ENCODE measurements at places on chromosomes 1 and 21.
A peak's percentile ranks its signal among the peaks of the same experiment; 100 is the strongest.

DNA sequence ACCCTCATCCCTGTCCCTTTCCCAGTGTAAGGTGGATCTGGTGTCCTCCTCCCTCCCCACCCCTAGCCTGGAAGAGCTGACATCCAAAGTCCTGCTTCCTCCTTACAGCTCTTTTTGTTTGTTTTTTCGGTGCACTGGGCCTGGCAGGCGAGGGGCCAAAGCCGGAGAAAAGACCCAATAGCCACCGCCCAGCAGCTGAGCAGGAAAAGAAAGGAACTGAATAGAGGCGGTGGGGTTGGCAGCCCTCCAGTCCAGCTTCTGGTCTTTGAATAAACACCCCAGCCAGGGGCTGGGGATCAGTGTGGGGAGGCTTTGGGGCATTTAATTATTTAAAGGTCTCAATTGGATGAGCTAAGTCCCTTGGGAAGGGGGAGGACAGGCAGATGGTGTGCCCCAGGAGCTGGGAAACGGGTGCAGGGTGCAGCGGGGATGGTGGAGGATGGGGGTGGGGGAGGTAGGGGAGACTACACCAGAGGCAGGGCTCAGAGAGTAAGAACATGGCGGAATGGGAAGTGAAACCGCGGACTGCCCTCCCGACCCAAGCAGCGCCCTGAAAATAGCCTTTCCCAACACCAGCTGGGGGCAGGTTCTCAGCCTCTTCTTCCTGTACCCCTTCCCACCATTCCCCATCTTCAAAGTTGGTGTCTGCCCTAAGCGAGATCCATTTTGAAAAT, 20.2 kb downstream of the BTG2 start:
- DNase-seq, result peak; percentile 63

DNA sequence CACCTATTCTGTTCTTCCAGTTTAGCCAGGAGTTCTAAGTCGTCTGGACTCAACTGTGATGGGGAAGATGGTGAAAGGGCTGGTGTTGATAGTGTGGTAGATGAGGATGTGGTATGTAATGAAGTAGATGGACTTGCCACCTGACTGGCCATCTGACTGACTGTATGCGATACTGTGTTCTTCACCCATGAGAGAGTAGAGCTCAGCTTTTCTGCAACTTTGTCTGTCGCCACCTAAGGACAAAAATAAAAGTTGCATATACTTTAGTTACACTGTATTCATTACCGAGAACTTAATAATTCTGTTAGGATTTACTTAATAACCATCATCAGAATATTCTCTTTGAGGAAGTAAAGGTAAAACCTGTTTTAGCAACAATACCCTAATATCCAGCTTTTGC, 48.5 kb downstream of the EVI5 start:
- DNase-seq, result no peak

GRCh38 chr1:40638097-40639036, 27.1 kb downstream of the RIMS3 start:
- no peak for DNase-seq

GRCh38 chr1:115251340-115251748, 86.7 kb downstream of the NGF start:
- DNase-seq, result no peak
